ENCODE measurements at places on chromosomes 13 and 19.

- peak; percentile 16 for DNase-seq
Observed at GRCh38 chr19:10074153-10074552, 12.0 kb upstream of the SHFL start.

DNA sequence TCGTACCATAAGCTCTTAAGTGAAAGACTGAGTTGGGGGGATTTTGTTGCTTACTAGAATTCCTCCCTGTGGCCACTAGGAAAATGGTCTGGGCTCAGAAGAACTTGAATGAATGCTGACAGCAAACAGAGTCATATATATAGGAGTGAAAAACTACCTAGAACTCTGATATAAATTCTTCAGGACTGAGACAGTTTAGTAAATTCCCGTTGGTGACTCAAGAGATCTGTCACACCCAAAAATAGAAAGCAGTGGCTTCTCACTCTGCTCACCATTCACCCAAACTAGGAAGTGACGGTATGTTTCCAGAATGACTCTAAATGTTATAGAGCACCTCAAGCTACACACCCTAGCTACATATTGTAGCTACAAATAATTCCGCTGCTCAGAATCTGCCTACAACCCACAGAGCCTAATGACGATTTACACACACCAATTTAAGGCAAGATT lies 116.2 kb downstream of the TBC1D4 start:
- DNase-seq: no peak

- no peak for DNase-seq
Observed at GRCh38 chr13:103277959-103278694, 211.9 kb upstream of the SLC10A2 start.

DNA sequence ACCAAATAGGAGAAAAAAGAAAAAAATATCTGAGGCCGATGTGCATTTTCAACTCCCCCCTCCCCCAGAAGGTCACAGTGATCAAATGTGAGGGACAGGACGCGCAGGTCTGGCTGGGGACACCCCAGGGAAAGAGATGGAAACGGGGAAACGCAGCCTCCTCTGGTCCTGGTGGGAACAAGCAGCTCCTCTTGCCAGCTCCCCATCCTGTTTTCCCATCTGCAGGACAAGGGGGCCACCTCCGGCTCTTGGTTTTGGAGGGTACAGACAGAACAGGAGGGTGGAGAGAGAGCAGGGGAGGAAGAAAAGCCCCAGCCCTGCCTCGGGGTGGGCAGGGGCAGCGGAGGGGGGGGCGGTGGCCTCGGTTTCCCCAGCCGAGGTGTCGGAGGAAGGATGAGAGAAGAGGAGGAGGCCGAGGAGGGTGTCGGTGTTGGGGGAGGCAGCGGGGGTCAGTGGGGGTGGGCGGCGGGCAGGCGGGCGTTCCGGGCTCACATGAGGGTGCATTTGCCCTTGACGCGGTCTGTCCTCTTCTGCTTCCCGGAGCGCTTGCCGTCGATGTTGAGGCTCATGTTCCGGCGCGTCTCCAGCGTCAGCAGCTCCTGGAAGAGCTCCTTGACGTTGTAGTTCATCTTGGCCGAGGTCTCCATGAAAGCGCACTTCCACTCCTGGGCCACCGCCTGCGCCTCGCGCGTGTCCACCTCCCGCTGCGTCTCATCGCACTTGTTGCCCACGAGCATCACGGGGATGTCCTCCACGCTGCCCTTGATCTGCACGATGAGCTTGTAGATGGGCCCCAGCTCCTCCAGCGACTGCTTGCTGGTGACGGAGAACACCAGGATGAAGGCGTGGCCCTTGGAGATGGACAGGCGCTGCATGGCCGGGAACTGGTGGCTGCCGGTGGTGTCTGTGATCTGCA lies 4.2 kb downstream of the DIRAS1 start:
- no peak for DNase-seq

DNA sequence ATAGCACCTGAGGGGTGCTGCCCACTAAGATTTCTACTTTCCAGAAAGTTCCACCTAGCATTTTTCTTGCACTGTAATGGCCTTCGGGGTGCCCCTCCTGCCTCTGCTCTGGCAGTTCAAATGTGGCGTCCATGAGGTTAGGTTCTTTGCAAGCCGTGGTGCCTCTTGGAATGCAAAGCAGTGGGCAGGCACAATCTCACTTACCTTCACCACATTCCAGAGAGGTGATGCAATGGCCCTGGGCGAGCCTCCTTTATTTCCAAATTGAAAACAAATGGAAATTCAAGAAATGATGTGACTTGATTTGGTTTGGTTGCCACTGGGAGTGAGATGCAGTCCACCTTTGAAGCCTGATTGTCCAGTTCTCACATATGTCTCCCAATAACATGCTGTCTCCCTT lies 46.9 kb downstream of the FGF9 start:
- no peak for DNase-seq

- DNase-seq: no peak
Observed at GRCh38 chr13:50762969-50763567, 80.4 kb downstream of the DLEU7 start.

- DNase-seq: no peak
Observed at GRCh38 chr19:1153891-1154730, 20.0 kb downstream of the SBNO2 start.

DNA sequence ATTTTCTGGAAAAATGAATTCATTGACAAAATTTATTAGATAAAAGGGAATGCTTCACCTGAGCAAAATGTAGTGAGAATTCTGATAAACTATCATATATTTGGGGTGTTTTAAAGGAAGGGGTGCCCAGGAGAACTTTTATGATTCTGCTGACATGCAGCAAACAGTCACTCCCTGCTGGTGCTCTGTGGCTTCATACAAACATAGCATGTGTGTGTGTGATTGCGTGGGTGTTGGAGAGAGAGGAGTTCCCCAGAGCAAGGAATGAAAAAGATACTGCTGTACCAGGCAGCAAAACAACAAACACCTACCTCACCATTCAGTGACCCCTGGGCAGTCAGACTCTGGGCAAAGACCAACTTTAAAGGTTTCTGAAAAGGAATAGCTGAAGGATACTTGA lies 546.7 kb downstream of the RFC3 start:
- no peak for DNase-seq

DNA sequence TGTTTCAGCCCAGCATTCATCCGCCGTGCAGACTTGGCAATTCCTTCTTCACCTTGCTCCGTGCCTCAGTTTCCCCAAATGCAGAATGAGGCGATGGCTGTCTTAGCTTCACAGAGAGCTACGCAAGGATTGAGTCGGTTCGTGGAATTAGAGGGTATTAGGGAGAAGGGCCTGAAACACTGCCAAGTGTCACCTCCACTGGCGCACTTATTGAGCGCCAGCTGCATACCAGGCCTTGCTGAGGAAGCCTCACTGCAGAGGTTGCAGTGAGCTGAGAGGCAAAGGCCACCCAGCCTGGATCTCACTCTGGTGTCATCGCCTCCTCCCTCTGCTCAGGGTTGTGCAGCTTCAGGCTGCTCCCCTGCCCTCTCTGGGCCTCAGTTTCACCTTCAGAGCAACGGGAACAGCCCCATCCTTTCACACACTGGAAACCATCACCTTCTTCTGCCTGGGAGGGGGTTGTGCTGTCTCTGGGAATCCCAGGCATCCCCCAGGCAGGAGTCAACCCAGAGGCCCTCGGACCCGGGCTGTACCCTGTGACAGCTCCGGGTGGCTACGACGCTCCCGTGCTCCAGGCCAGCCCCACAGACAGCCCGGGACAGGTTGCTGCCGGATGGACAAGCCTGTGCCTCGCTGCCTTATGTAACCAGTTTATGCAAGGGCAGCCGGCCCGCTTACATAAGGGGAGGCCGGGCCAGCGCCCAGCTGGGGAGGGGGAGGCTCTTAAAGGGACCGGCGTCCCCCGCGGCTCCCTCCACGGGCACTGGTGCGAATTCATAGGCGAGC lies 31.9 kb downstream of the NFIC start:
- DNase-seq: no peak

- peak; percentile 13 for DNase-seq
Observed at GRCh38 chr19:7729831-7730285, 2.1 kb downstream of the CLEC4G start.

DNA sequence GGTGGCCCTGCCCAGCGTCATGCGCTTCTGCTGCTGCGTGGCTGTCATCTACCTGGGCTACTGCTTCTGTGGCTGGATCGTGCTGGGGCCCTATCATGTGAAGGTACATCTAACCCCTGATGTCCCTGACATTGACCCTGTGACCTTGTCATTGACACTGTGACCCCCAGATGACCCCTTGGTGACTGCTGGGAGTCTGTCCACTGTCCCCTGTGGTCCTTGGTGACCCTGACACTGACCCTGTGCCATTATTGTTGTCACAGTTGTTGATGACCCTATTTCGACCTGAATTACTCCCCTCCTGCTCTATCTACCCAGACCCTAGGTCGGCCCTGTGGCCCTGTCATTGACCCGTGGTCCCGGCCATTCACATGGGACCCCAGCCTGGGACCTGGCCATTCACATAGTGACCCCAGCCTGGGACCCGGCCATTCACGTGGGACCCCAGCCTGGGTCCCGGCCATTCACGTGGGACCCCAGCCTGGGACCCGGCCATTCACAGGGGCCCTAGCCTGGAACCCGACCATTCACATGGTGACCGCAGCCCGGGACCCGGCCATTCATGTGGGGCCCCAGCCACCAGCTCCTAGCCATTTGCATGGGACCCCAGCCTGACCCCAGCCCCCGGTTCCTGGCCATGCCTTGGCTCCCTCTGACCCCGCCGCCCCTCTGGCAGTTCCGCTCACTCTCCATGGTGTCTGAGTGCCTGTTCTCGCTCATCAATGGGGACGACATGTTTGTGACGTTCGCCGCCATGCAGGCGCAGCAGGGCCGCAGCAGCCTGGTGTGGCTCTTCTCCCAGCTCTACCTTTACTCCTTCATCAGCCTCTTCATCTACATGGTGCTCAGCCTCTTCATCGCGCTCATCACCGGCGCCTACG lies 5.7 kb upstream of the PNPLA6 start:
- DNase-seq: no peak

GRCh38 chr19:57559008-57559403 lies 657 bp downstream of the ZNF550 start:
- DNase-seq: peak; percentile 4

- DNase-seq: no peak
Observed at GRCh38 chr13:104485571-104485970, 1419.4 kb upstream of the SLC10A2 start.

- no peak for DNase-seq
Observed at GRCh38 chr19:45496349-45496953, 396 bp downstream of the RTN2 start.

DNA sequence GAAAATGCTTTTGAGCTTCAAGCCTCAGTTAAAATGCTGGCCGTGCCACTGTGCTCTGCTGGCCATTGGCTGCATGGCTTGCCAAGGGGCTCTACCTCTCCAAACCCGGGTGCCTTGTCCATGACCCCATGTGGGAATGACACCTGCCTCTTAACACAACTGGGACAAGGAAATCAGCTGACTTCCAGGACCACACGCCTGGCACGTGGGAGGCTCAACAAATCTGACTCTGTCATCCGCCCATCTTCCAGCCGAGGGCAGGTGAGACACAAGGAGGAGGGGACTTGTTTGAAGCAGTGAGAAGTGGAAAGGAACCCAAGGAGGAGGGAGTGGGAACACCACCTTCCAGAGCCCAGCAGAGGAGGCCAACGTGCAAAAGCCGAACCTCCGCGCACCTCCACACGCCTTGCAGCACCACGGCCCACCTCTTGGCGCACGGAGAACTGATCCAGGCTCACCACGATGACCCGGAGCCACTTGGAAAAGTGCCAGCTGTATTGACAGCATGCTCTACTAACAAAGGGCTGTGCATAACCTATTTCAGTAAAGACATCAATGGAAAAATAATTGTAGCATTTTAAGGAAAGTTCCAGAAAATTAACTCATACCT lies 38.3 kb downstream of the COL4A1 start:
- DNase-seq: peak; percentile 20

GRCh38 chr19:6599866-6600454 lies 9.0 kb upstream of the CD70 start:
- no peak for DNase-seq

GRCh38 chr19:7844951-7845350 lies 14.9 kb downstream of the EVI5L start:
- no peak for DNase-seq

DNA sequence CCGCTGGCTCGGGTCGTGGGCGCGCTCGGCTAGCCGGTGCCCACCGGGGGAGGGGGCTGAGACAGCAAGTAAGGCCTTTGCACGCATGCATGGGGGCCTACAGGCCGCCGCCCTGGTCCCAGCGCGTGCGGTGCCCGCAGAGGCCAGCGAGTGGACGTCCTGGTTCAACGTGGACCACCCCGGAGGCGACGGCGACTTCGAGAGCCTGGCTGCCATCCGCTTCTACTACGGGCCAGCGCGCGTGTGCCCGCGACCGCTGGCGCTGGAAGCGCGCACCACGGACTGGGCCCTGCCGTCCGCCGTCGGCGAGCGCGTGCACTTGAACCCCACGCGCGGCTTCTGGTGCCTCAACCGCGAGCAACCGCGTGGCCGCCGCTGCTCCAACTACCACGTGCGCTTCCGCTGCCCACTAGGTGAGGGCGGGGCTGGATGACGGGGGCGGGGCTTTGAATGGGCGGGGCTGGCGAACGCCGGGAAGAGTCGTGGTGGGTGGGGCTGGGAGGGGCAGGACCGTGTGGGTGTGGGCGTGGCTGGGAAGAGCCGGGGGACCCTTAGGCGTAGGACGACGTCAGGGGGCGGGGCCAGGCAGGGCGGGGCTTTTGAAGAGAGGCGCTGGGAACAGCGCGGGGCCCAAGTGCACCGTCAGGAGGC lies 2.1 kb downstream of the CILP2 start:
- no peak for DNase-seq

GRCh38 chr13:70613295-70613694 lies 505.0 kb upstream of the KLHL1 start:
- no peak for DNase-seq

DNA sequence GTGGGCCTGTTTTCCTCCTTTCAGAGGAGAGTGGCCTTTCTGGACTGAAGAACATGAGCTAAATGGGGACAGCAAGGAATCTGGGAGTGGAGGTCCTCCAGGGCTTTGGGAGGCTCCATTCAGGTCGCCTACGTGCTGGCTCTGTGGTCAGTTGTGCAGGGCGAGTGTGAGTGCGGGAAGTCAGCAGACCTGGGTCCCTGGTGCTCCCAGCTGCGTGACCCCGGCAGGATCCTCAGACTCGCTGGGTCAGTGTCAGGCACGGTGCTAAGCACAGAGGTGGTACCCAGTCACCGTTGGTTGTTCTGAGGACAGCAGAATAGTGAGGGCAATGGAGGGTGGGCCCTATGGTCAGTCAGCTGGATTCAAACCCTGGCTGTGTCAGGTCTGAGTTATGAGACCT lies 85.8 kb downstream of the SIPA1L3 start:
- no peak for DNase-seq

DNA sequence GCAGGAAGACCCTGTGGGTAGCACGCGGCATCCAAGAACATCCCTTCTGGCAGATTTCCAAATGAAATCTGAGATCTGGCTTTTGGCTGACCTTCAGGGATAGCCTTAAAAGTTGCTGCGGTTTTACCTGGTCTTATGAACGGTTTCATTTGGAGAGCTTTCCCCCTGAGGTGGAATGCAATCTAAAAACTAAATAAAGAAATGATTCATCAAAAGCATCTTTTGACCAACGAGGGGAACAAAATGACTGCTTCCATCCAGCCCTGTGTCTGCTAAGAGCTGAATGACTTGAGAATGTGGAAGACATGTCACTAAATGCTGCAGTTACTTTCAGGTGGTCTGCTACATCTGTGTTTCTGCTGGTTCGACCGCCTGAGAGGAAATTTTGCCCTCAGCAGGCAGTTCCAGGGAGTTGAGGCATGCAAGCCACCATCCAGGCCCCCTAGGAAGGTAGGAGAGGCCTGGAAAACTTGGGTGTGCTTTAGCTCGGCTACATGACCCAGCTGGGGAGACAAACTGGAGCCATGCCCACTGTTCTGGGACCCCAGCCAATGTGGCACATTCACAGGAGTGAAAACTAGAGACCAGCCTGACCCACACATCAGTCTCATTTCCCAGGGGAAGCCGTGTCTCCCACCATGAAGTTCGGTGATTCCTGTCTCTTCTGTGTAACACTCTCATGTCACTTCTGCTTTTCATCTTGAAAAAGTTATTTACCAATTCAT lies 175.1 kb upstream of the KL start:
- DNase-seq: peak; percentile 73

Data from COR-L47 (cell line).